ENCODE measurements at places on chromosomes 3 and 15.
A peak's percentile ranks its signal among the peaks of the same experiment; 100 is the strongest.

GRCh38 chr15:85691350-85692240 is 103.1 kb downstream of the KLHL25 start:
- no peak for DNase-seq

GRCh38 chr3:140252812-140253656 is 318.0 kb downstream of the CLSTN2 start:
- DNase-seq, result no peak

DNA sequence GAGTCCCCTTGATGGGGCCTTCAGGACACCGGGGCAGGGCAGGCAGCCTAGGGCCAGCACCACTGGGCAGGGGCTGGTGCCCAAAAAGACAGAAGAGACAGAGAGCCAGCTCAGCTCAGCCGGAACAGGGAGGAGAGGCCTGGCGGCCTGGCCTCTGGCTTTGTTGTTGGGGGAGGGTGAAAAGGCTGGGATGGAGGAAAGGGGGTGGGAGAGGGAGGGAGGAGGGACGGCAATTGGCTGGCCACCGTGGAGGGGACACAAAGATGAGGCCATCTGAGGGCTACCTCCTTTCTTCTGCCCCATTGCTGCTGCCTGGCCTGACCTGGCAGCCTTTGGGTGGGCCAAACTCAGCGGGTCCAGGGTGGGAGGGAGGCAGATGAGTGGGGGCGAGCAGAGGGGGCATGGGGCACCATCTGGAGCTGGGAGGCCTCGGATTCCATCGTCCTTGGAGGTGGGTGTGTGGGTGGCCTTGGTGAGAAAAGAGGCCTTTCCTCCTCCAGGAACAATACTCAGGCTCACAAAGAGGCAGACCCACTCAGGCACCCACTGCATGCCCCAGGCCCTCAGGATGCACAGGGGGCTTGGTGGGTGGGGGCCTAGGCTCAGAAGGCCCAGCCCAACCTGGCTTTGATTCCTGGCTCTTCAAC is 9.3 kb downstream of the EFCC1 start:
- no peak for DNase-seq

DNA sequence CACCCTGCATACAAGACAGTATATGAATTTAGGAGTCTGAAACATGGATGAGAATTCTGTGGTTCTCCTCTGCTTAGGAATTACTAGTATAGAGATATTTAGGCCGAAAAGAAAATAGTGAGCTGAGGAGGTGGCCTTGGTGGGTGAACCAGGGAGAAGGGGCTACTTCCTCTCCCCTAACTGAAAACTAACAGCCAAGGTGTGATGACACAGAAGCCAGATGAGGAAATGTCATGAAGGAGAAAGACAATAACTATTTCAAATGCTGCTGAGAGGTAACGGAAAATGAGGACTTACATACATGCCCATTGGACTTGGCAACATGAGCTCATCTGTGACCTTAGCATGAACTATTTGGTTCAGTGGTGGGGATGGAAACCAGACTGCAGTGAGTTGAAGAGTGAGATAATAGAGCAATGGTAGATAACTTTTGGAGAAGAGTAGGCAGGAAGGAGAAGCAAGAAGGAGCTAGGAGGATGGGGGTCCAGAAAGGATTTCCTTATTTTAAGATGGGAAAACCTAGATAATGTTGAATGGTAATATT is 114.4 kb upstream of the TSPAN3 start:
- no peak for DNase-seq

DNA sequence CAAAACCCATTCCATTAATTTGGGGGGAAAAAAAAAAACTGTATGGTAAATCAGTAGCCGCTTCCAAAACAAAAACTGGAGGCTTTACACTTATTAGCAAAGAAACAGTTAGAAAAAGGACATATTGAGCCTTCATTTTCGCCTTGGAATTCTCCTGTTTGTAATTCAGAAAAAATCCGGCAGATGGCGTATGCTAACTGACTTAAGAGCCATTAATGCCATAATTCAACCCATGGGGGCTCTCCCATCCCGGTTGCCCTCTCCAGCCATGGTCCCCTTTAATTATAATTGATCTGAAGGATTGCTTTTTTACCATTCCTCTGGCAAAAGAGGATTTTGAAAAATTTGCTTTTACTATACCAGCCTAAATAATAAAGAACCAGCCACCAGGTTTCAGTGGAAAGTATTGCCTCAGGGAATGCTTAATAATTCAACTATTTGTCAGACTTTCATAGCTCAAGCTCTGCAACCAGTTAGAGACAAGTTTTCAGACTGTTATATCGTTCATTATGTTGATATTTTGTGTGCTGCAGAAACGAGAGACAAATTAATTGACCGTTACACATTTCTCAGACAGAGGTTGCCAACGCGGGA is 9.4 kb upstream of the RPL24 start:
- DNase-seq, result peak; percentile 52

- DNase-seq, result no peak
Observed at GRCh38 chr15:34436126-34436955, 1.3 kb downstream of the GOLGA8A start.

DNA sequence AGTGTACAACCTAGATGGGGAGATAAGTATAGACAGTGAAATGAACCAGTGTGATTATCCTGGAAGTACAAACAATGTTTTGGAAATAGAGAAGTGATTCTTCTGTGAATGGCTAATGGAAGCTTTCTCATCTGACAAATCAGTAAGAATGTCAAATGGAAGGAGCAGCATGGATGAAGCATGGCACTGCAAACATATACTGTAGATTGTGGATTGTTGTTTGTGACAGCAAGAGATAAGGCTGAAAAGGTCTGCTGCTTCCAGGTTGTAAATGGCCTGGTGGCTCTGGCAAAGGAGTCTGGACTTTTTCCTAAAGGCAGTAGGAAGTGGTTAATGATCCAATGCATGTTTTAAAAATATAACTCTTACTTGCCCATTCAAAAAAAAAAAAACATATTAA is 71.3 kb downstream of the FBN1 start:
- no peak for DNase-seq

- no peak for DNase-seq
Observed at GRCh38 chr3:193852901-193853300, 259.9 kb downstream of the OPA1 start.

GRCh38 chr3:24145981-24146822 is 201.1 kb downstream of the NR1D2 start:
- no peak for DNase-seq

- DNase-seq, result no peak
Observed at GRCh38 chr15:71288348-71288955, 173.2 kb downstream of the THSD4 start.
